ENCODE measurements at places on chromosomes 7 and 10.
A peak's percentile ranks its signal among the peaks of the same experiment; 100 is the strongest.

- DNase-seq: peak; percentile 60
These were observed 147.1 kb upstream of the LYZL1 start for GRCh38 chr10:29141761-29142160.

GRCh38 chr7:123607423-123607975 is 5.9 kb downstream of the ASB15 start:
- no peak for DNase-seq

DNA sequence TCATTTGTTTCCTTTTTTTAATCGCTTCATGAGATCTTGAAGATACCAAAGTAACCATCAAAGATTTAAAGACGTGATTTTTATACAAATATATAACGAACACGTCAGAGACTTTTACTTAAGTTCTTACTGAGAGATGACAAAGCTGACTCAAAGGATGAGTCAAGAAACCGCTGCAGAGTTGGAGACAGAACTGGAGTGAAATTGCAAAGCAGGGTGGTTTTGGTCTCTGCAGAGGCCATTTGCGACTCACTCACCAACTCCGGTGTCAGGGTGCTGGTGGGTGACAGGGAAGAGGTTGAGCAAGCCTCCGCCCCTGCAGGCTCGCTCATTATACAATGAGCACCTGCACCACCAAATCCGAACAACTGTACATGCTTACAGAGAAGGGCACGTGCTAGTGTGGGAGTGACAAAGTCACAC is 75.2 kb downstream of the DNAJB6 start:
- DNase-seq: peak; percentile 21

- no peak for DNase-seq
These were observed 63.3 kb upstream of the PRSS1 start for GRCh38 chr7:142685877-142686508.

DNA sequence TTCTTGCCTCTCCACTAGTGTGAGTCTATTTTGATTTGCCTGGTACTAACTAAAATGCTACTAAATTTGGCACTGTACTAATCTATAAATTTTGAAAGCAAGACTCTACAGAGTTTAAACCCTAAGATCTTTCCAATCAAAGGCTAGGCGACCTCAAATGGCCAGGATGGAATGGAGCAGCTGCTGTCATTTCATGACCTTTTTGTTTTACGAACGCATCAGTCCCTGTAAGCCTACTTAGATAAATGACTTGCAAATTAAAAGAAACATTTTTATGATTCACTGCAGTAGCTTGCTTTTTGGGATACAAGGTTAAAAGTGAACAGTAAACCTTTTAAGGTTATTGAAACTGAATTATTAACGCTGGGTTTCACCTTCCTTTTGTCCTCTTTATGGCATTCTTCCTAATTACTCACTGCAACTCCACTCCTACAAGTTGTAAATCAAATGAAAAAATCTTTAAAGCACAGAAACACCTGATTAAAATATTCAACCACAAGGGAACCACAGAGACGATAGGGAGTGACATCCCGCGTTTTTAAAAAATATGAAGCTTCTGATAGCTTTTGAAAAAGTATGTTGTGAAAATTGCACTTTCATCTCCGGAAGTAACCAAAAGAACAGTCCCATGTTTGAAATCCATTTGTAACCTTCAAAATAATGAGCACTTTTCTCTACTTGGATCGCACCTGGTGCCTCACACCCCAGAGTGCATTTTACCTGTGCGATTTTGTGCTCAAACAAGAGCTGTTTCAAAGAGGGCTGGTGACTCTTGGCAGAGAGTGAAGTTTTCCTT is 595.1 kb downstream of the PARD3 start:
- no peak for DNase-seq

- no peak for DNase-seq
These were observed 71.9 kb upstream of the DUSP5 start for GRCh38 chr10:110425684-110426293.

DNA sequence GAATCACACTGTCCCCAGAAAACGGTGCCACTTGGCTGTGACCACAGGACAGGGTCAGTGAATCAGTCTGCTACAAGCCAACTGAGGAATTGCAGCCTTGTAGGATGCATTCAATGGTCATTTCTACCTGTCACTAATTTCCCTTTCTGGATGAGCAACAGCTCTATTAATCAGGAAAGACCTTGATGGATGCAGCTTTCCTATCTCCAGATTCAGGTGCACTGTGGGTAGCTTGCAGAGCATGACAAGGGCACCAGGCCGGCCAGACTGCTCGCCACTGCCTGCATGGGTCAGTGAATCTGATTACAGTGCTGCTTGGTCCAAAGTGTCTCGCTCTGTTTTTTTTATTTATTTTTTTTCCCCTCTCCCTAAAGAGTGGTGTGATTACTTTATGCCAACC is 506.8 kb upstream of the AUTS2 start:
- DNase-seq: peak; percentile 77

GRCh38 chr10:91034494-91035159 is 113.7 kb upstream of the ANKRD1 start:
- no peak for DNase-seq

GRCh38 chr7:26777385-26777784 is 87.0 kb downstream of the SKAP2 start:
- no peak for DNase-seq

- DNase-seq: no peak
These were observed 134.7 kb downstream of the DGKB start for GRCh38 chr7:14767716-14768425.

GRCh38 chr10:102752934-102753664 is 9.4 kb downstream of the WBP1L start:
- no peak for DNase-seq

- no peak for DNase-seq
These were observed 2.2 kb downstream of the TMEM120A start for GRCh38 chr7:75992083-75992755.

GRCh38 chr10:75512203-75512933 is 80.9 kb downstream of the LRMDA start:
- no peak for DNase-seq

DNA sequence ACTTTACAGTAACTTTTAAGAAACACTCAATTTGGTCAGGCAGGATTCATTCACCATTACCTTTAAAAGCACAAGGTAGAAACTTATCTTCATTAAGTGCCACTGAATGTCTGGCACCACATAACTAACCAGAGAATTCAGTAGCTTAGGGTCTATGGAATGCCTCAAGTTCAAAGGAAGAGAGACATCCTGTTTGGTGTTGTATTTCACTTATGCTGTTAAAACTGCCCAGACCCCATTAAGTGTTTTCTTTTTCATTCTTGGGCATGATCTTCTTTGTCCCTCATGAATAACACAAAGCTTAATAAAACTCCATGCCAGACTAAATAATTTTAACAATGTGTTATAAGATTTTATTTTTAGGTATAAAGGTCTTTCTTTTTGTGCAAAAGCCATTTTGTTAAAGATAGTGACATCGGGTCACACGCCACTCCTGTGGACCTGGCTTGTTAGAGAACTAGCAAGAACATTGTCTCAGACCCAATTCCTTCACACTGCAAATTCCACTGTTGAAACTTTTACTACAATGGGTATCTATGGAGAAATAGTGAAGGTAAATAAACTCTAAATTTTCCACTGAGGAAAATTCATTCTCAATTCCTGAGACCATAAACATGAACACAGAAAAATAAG is 221.0 kb downstream of the TWIST1 start:
- no peak for DNase-seq

GRCh38 chr10:114374053-114374791 is 30.1 kb downstream of the AFAP1L2 start:
- DNase-seq: no peak

DNA sequence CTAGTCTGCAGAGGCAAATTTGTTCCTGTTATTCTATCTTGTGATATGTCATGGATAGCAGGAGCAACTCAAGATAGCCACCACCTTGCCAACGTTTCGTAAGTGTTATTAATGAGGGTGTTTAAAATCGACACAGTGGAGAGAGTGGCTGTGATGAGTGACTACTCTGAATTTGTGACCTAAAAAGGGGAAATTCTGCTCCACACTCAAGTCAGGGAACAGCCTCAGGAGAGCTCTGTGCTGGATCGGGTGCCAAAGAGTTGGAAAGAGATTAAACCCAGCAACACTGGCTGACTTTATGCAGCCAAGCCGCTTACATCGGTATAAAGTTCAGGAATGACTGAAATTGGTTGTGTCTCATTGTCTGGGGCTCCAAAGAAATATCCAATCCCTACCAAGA is 9.5 kb downstream of the TACC2 start:
- no peak for DNase-seq

DNA sequence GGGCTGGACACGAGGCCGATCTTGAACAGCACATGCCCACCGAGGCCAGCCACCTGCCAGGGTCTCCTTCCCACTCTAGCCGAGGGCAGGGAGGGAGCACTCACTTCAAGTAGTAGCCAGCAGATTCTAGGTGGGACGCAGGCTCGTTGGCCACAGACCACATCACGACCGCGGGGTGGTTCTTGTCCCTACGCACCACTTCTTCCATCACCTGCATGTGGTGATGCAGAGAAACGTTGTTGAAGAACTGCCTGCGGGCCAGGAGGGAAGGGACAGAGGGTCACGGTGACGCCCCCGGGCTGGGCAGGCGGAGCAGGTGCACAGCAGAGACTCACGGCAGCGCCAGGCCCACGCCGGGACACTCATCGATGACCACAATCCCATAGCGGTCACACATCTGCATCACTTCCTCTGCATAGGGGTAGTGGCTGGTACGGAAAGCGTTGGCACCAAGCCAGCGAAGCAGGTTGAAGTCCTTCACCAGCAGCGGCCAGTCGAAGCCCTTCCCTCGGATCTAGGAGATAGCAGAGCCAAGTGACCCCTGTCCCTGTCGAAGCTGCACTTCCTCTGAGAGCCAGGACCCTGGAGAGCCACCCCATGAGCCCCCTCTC is 7.7 kb downstream of the GUSB start:
- no peak for DNase-seq

- DNase-seq: peak; percentile 17
These were observed 57.4 kb downstream of the HIBADH start for GRCh38 chr7:27605283-27605682.

DNA sequence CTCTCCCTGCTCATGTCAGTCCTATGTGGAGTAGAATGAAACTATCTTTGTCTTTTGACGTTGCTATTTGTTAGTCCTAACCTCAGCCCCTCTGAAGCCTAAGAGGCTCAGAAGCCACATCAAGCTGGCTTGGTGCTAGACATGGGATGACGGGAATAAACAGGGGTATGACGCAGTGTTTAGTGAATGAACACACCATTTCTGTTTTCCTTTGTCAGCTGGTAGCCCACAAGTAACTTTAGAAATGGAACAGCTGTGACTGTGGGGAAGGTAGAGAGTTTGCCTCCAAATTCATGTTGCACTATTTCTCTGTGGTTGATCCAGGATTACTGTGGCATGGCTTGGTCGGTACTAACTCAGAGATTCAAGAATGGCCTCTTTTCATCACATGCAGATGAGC is 31.3 kb downstream of the COX15 start:
- no peak for DNase-seq

GRCh38 chr10:119817991-119818888 is 54.4 kb downstream of the MCMBP start:
- no peak for DNase-seq

DNA sequence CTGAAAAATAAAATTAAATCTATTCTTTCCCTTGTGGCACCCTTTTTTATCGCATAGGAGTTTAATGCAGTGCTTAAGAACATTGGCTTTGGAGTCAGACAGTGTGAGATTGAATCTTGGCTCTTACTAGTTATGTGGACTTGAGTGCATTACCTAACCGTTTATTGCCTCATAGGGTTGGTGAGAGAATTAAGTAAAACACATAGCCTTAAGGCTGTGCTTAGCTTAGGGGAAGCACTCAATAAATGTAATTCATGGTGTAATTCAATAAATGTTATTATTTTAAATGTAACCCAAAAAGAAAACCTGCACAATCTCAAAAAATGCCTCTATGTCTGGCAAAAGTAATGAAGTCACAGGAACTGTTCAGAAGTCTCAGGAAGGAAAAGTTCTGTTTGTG is 2.7 kb downstream of the STK17A start:
- no peak for DNase-seq

- no peak for DNase-seq
These were observed 12.6 kb upstream of the LAMB4 start for GRCh38 chr7:108142675-108143259.

DNA sequence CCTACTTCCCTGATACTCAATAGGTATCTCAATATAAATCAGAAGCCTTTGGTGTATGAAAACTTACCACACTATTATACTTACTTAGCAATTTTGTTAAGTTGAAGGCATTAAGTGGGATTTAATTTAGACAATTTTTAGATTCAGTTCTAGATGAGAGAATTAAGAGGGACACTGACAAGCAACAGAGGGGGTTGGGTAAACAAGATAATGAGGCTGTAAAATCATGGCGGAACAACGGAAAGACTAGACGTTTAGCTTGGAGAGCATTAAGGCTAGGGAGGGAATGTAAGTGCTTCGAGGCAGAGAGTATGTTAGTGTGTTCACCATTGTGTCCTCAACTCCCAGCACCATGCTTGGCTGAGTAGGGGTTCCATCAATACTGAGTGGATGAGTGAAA is 71.3 kb downstream of the DENND11 start:
- no peak for DNase-seq

DNA sequence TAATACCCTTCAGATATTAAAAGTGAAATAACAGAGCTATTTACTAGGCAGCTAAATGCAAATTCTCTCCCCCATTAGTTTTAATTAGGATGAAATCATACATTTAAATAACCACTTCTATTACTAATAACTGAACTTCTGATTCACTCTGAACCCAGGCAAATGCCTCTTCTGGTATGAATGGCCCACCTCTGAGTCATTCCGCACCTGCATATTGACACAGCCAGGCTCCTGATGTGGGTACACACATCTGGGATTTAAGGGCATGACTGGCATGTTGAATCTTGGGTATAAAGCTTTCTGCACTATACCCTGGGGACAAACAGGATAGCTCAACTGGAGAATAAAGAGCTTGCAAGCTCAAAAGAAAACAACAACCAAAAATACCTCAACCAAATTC is 140.9 kb downstream of the AUTS2 start:
- no peak for DNase-seq

GRCh38 chr10:79308969-79309665 is 38.2 kb upstream of the PPIF start:
- DNase-seq: no peak

GRCh38 chr7:30168835-30169573 is 34.2 kb downstream of the MTURN start:
- no peak for DNase-seq

All from Caki2 (cell line).